Activated naive CD4-positive, alpha-beta T cell treated with anti-CD3 and anti-CD28 coated beads, Interleukin-2, amount 50 U/mL, for 72 hours (primary cell): ENCODE measurements at places on chromosomes 7 and 10. TPM values are rescaled to one million over a fixed set of nuclear protein-coding genes. Genes with fewer than 3 reads are reported as not detected.

TMEM229A gene
- total RNA-seq, result not detected

TWIST1 gene
- total RNA-seq, result not detected

TSPAN13 gene
- 0.34 TPM for total RNA-seq

INTS15 gene
- 22.5 TPM for total RNA-seq

ELFN1 gene
- total RNA-seq, result 0.07 TPM

IKZF1 gene
- 327 TPM for total RNA-seq

CALML5 gene
- total RNA-seq, result not detected

ADIRF gene
- not detected for total RNA-seq

GDF2 gene
- total RNA-seq, result not detected

BICC1 gene
- 0.10 TPM for total RNA-seq

LRIT1 gene
- total RNA-seq, result not detected

SPDYE2 gene
- not detected for total RNA-seq

ZNF503 gene
- 0.16 TPM for total RNA-seq

MYL7 gene
- not detected for total RNA-seq

KCNH2 gene
- 0.72 TPM for total RNA-seq
